ENCODE measurements at places on chromosomes 6 and 20.

- DNase-seq, result no peak
Observed at GRCh38 chr6:44189257-44189656, 27.5 kb upstream of the MYMX start.

GRCh38 chr6:73566954-73567591 is 46.2 kb upstream of the EEF1A1 start:
- no peak for DNase-seq

DNA sequence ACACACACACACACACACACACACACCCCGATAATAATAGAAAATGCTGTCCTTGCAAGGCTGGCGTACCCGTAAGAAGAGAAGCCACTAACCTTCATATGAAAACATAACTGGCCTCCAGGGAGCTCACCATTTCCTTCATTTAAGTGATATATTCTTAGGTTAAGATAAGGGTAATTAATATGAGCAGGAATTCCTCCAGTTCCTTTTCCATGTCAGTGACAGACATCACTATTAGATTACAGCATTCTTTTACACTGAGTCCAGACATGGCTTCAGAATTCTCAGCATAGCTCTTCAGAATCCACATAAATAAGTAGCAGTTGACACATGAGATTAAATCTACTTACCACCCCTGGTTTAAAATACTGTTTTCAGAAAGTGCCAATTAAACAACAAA is 121.9 kb downstream of the SIM1 start:
- no peak for DNase-seq

GRCh38 chr6:81731814-81732213 is 20.7 kb downstream of the TENT5A start:
- DNase-seq, result no peak

- DNase-seq, result no peak
Observed at GRCh38 chr20:33097001-33097400, 17.6 kb downstream of the BPIFB4 start.

DNA sequence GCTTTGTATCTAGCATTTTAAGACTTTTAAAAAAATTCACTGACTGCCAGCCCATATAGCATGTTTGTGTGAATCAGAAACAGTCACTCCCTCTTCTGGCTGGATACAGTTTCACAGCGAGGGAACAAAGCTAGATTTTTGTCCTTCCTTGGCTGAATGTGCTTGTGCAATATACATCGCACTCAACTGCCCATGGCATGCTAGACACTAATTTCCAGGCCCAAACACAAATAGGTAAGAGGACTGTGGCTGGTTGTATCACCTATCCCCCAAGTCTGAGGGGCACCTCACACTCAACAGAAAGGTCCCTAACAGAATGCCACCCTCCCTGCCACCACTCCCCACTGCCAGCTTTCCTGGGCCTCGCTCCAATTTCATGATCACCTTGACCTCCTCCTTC is 16.2 kb upstream of the BLCAP start:
- no peak for DNase-seq

- no peak for DNase-seq
Observed at GRCh38 chr6:87723170-87724078, 21.4 kb upstream of the AKIRIN2 start.
